NCI-H1092 treated with DMSO at 0.1 percent for 48 hours (cell line): ENCODE measurements at places on chromosomes 3 and 15.

GRCh38 chr3:194285850-194286197, 65.3 kb downstream of the CPN2 start:
- no peak for DNase-seq

- DNase-seq: no peak
Measured at GRCh38 chr3:88188436-88188835, 38.7 kb downstream of the C3orf38 start.

- DNase-seq: peak; percentile 57
Measured at GRCh38 chr15:74956648-74957475, at the start of gene RPP25. TSS of gene RPP25 (minus strand) at chr15:74956772. CDS start at chr15:74956583, 189 bp downstream.

GRCh38 chr15:49215768-49216739, 46.0 kb downstream of the GALK2 start:
- DNase-seq: peak; percentile 31

GRCh38 chr15:64122444-64122843, 26.7 kb downstream of the SNX1 start:
- no peak for DNase-seq

DNA sequence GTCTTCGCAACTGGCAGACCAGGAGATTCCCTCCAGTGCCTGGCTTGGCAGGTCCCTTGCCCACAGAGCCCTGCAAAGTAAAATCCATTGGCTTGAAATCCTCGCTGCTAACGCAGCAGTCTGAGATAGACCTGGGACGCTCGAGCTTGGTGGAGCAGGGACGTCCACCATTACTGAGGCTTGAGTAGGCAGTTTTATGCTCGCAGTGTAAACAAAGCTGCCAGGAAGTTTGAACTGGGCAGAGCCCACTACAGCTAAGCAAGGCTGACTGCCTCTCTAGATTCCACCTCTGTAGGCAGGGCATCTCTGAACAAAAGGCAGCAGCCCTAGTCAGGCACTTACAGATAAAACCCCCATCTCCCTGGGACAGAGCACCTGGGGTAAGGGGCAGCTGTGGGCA, 205.0 kb upstream of the MME start:
- DNase-seq: no peak

- no peak for DNase-seq
Measured at GRCh38 chr15:80730387-80730786, 35.3 kb downstream of the ABHD17C start.

- no peak for DNase-seq
Measured at GRCh38 chr3:15636028-15636709, 34.6 kb downstream of the BTD start.

DNA sequence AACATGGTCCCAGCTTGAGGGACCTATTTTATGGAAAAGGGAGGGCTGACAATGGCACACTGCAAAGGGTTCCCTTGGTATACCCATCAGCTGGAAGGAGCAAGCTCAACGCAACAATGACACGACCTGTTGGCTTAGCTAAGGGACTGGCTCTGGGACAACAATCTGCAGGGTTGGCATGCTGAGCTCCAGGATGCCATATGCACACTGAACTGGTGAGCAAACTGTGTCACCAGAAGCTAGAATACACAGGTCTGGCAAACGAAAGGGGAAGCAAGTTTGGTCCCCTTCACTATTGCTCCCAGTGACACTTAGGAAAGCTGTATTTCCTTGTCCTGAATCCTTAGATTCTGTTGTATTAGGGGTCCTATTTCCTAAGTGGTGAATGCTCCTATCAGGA, 38.0 kb upstream of the RASGRF1 start:
- DNase-seq: no peak

DNA sequence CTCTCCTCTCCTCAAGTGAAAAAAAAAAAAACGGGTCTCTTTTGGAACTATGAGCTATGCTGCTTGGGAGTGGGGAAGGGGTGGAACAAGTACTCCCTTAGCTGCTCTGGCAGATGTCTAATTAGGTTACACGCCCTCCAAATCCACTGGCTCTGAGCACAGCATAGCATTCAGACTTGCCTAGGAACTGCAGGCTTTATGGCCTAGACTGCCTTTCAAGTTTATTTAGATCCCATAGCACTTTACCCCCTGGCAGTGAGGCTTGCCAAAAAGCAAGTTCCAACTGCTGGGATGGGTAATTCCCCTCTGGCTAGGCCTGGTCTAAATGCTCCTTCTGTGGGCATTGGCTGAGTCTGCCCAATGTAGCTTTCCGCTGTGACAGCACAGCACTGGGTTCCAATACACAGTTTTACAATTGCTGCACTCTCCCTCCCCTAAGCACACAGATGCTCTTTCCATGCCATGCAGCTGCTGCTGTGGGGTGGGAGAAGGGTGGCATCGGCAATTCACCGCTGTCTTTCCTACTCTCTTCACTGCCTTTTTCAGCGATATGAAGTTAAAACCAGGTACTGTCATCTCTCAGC, 152.8 kb downstream of the KCNAB1 start:
- no peak for DNase-seq

DNA sequence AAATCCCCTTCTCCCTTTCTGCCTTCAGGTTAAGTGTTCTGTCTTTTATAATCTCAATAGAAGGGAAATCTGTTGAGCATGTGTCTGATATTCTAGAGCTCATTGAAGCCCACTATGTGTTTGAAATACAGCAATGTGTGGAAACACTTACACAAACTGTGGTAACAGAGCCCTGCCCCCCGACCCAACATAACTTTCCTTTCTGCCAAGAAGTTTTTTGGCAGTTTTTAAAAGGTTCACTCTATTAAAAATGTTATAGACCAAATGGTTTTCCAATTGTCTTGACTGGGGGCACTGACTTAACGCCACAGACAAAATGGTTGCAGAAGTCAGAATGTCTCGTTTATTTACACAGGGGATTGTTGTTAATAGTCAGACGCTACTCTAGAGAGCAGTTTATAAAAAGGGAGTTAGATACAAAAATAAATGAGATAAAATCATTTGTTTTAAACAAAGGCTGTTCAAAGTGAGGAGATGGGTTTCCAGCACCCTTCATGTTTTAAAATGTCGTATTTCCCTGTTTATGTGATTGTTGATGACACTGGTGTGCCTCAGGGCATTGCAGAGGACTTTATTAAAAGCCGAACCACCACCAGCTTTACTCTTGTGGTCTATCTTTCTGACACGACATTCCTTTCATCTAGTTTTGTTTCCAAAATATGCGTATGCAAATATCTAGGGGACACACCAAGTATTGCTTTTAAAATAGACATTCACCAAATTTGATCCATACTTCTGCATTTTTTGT, 26.7 kb upstream of the GREM1 start:
- no peak for DNase-seq

DNA sequence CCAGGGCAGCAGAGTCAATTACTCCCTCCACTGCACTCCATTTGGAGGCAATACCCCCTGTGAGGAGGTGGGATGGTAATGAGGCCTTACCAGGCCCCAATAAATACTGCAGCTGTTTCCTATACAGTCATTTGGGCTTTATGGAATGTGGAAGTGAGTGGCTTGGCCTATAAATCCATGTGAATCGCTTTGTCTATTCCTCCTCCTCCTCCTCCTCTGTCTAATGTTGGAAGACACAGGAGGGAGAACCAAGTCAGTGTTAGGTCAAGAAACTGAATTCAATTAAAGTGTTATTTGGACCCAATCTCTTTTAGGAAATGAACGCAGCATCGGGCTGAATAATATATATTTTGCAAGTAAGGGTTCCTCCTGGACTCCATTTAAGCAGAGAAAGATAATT, 17.3 kb upstream of the SRGAP3 start:
- DNase-seq: no peak

- DNase-seq: no peak
Measured at GRCh38 chr3:16176391-16177030, 2.0 kb downstream of the GALNT15 start.
